Skin of body (tissue), 3 donors: ENCODE measurements at places on chromosomes 4 and X. TPM values are rescaled to one million over a fixed set of nuclear protein-coding genes. Genes with fewer than 3 reads are reported as not detected.
A peak's percentile ranks its signal among the peaks of the same experiment; 100 is the strongest.

DNA sequence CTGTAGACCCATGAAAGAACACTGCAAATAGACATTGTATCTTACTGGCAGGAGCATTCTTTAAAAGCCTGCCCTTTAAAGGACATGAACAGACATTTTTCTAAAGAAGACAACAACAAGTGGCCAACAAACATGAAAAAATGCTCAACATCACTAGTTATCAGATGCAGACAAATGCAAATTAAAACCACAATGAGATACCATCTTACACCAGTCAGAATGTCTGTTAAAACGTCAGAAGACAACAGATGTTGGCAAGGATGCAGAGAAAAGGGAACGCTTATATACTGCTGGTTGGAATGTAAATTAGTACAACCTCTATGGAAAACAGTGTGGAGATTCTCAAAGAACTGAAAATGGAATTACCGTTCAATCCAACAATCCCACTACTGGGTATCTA lies 77.2 kb downstream of the ATP10D start:
- DNase-seq: no peak

- no peak for DNase-seq
These were observed 79.4 kb downstream of the FAT1 start for GRCh38 chr4:186644311-186644638.

DNA sequence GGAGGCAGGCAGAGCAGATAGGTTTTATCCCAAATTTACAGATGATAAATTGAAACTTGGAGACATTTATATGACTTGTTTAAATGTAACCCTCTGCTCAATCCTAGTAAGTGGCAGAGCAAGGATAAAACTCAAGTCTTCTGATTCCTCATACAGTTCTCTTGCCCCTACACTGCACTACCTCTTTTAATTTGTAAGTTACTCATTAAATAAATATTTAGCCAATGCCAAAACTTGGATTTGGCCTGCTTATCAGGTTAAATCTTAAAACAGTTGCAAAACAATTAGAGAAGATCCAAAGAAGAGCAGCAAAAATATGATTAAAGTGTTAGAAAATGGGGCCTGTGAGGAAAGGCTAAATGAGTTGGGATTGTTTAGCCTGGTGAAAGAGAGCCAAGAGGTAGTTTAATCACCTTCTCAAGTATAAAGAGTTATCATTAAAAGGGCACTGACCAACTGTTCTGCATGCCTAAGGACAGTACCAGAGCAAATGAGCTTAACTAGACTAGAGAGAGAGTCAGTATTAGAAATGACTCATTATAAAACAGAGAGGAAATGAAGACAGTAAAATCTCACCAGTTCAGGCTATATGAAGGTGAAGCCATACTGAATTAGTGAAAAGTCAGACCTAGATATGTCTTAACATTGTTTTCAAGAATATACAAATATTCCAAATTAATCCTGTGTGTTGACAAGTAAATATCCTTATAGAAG lies 146.3 kb downstream of the GRIA3 start:
- no peak for DNase-seq

DNA sequence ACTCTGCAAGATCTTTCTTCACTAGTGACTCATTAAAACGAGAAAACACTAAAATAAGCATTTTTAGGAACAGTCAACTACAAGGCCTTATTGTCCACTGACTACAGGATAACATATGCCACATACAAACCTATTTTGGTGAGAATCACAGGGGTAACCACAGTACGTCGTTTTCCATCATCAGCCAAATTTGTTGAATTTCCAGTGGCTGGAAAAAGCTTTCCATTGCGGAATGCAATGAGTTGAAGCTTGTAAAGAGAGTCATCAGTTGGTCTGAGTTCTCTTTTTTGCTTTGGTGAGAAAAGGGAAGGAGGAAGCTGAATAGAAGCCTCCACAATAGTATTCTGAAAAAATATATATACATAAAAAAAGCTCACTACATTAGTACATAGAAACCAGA lies 102.4 kb downstream of the ADGRA3 start:
- no peak for DNase-seq

DNA sequence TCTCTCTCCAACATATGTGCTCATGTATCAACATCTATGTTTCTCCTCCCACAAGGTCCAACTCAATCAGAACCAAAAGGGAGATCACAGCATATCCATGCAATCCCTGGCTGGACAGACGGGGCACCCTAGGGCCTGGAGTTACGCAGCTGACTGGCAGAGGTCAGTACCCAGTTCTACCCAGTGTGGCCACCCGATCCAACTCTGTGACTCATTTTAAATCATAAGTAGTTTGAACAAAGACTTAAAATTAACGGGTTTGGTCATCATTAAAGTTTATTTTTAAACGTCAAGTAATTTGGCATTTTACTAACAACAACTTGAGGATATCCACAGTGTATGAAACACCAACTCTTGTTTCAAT lies 59.5 kb downstream of the APBB2 start:
- DNase-seq: no peak

DNA sequence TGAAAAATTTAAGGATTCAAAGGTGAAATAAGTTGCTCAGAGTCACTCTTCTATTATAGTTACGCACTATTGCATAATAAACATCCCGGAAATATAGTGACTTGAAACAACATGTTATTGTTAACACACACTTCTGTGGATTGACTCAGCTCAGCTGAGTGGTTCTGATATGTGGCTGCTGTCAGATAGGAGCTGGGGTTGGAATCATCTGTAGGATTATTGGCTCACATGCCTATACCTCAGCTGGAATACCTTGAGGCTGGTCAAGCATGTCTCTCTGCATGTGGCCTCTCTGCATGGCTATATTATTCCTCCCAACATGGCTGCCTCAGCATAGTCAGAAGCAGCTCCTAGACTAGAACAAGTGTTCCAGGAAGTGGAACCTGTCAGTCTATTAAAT lies 486.7 kb upstream of the MAGEB2 start:
- no peak for DNase-seq

GRCh38 chrX:79630033-79631009 lies 263.2 kb upstream of the ITM2A start:
- no peak for DNase-seq

DNA sequence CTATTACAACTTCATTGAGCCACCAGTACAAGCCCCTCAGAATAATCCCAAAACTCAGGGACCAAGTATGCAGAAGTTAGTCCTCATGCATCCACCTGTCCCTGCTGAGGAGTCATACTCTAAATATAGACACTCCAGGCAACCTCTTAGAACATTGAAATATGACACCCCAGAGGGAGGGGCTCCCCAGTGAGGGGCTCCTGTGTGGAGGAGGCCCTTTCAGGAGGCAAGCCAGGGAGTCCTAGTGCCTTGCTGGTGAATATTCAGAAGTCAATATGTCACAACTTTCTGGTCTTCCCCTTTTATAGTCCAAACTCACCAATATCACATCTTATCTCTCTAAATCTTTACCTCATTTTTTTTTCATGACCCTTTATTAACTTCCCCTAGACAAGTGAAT lies 1.6 kb upstream of the ARMCX6 start:
- no peak for DNase-seq

GRCh38 chr4:38539501-38539900 lies 124.5 kb upstream of the KLF3 start:
- no peak for DNase-seq

DNA sequence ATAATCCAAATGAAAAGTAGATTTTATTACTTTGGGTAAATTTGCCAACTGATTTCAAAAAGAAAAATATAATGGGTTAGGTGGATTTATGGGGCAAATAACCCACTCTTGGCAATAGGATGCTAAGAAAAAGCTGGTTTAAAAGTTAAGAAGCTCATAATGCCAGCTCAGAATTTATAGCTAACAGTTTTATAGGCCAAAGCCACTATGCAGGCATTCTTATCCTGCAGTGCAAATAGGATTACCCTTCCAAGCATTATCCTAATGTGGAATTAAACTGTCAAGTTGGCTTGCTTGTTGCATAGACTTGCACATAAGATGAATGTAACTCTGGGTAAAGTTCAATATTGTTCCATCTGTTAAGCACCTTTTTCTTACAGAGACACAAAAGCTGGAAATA lies 703.0 kb downstream of the PCDH18 start:
- no peak for DNase-seq

GRCh38 chr4:86264241-86264640 lies 95.6 kb downstream of the MAPK10 start:
- peak; percentile 10 for DNase-seq

- DNase-seq: no peak
These were observed 155.8 kb downstream of the ARAP2 start for GRCh38 chr4:36088542-36088941.

DNA sequence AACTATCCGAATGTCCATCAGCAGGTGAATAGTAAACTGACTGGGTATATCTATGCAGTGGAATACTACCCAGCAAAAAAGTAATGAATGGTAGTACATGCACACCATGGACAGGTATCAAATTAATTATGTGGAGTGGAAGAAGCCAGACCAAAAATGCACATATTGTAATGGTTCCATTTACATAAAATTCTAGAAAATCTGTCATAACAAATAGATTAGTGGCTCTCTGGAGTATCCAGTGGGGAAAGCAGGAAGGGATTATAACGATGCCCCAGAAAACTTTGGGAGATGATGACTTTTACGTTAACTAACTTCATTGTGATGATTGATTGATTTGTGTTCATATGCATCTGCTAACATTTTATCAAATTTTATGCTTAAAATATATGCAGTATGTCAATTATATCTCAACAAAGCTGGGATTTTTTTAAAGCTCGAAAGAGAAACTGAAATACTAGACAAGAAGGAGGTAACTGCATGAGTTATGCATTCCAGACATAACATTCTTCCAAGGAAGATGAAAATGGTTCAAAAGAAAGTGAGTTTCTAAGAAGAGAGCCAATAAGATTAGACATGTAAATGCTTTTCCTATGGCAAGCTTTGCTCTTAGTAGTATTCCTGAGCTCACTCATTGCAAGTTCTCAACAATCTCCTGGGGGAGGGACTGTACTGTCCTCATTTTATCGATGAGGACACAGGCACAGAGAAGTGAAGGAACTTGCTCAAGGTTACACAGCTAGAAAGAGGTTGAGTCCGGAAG lies 58.6 kb upstream of the MSX1 start:
- DNase-seq: no peak

GRCh38 chrX:101163166-101163565 lies 56.4 kb upstream of the DRP2 start:
- DNase-seq: peak; percentile 30

DNA sequence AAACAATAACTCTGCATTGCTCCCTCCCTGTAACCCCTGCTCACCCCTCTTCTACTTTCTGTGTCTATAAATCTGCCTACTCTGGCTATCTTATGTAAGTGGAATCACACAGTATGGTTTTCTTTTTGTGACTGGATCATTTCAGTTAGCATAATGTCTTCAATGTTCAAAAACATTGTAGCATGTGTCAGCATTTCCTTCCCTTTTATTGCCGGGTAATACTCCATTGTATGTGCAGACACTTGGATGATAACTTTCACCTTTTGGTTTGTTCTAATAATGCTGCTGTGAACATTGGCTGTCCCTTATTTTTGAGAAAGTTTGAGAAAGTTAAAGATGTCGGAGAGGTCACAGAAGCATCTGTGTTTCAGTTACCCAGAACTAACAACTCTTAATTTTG lies 60.6 kb upstream of the TLR2 start:
- DNase-seq: no peak

DNA sequence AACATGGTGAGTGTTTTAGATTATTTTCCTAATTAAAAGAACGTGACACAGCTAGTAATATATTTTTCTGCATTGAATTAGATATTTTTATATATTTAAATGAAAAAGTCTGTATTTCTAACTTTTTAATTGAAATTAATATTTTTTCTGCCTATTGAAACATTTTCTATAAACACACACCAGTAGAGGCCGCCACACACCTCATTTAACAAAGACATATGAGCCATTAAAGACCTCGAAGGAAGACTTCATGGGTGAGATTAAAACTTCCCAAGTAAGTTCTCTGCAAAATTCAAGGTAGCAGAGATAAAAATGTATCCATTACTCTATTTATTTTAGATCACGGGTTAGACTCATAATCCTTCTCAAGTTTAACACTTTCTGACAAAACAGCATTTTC lies 8.3 kb downstream of the SLITRK2 start:
- no peak for DNase-seq

GRCh38 chrX:111585337-111585736 lies 73.9 kb downstream of the SERTM2 start:
- no peak for DNase-seq

DNA sequence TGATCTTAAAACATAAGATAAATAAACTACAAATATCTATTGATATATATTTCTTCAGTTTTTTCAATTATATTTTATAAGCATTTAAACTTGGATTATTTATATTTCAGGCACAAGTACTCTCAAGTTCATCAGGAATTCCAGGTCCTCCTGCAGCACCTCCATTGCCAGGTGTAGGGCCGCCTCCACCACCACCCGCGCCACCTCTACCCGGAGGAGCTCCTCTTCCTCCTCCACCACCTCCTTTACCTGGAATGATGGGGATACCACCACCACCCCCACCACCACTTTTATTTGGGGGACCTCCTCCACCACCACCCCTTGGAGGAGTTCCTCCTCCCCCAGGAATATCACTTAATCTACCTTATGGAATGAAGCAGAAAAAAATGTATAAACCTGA lies 74.0 kb downstream of the RPA4 start:
- DNase-seq: no peak

- DNase-seq: peak; percentile 40
These were observed 4.0 kb downstream of the ITIH6 start for GRCh38 chrX:54794028-54794427.

- DNase-seq: no peak
These were observed 580.8 kb downstream of the CENPC start for GRCh38 chr4:66964467-66964866.

GRCh38 chr4:166680796-166681195 lies 553.5 kb downstream of the SPOCK3 start:
- no peak for DNase-seq

DNA sequence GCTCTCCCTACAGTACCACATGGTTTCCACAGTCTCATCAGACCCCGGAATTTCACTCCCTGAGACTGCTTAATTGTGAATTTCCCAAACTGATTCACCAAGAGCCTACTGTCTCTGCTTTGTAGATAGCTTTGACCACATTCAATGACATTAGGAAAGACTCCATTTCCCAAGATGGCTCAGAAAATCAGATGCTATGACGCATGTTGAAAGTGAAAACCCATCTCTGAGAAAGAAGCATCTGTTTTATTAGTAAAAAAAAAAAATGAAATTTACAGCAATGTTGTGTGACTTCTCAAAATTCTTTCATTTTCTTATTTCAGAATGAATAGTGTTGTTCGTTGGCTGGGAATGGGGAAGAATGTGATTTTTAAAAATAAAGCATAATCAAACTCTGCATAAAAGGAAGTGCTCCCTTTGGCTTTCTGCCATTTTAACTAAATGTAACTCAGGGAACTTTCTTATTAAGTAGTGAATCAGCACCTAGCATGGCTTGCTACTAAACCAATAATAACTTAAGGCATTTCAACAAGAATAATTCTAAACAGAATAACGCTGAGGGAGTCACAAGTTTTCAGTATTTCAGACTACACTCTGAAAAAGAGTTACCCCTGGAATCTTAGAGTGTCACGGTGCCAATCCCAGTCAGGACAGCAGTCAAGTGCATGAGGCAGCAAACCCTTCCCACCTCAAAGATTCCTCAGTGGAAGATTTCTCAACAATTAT lies 97.4 kb upstream of the MYOZ2 start:
- DNase-seq: no peak

- DNase-seq: peak; percentile 8
These were observed 32.3 kb upstream of the TFDP3 start for GRCh38 chrX:133250184-133251100.

Gene RIBC1
- total RNA-seq: 0.49 TPM

Gene MAPK10
- 18.3 TPM for total RNA-seq

Gene CDX4
- total RNA-seq: not detected

Gene RIPPLY1
- total RNA-seq: not detected

Gene TRIM60
- total RNA-seq: not detected

Gene NUDT9
- total RNA-seq: 15.7 TPM

Gene TAF7L
- 0.20 TPM for total RNA-seq

Gene PAGE4
- total RNA-seq: not detected

Gene TLL1
- total RNA-seq: 5.8 TPM

Gene JCHAIN
- 2.2 TPM for total RNA-seq

Gene STATH
- total RNA-seq: not detected
